ENCODE measurements at places on chromosomes 6 and 20.

DNA sequence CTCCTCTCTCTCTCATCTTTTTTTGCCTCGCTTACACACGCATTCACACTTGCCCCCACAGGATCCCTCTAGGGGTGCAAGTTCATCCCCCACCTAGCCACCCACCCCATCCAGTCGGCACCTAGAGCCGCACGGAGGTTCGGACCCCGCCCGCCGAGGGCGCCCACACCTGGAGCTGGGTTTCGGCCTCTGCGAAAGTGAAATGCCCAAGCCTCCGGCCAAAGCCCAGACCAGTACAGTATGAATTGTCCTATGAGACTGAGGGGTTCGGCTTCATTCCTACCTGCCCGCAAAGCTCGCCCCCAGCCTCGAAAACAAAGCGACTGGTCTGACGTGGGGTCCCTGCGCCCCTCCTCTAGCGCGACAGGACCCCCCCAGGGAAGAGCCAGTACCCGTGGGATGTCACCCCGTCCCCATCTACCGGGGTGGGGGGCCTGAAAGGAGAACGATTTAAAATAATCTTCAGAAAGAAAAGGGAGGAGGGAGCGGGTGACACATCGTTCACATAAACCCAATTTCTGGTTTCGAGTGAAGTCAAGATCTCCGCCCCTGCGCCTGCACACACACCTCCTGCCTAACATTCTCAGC, 1.5 kb downstream of the TFAP2A start:
- DNase-seq, result no peak

- DNase-seq, result no peak
Observed at GRCh38 chr20:54029643-54030042, 40.8 kb downstream of the BCAS1 start.

DNA sequence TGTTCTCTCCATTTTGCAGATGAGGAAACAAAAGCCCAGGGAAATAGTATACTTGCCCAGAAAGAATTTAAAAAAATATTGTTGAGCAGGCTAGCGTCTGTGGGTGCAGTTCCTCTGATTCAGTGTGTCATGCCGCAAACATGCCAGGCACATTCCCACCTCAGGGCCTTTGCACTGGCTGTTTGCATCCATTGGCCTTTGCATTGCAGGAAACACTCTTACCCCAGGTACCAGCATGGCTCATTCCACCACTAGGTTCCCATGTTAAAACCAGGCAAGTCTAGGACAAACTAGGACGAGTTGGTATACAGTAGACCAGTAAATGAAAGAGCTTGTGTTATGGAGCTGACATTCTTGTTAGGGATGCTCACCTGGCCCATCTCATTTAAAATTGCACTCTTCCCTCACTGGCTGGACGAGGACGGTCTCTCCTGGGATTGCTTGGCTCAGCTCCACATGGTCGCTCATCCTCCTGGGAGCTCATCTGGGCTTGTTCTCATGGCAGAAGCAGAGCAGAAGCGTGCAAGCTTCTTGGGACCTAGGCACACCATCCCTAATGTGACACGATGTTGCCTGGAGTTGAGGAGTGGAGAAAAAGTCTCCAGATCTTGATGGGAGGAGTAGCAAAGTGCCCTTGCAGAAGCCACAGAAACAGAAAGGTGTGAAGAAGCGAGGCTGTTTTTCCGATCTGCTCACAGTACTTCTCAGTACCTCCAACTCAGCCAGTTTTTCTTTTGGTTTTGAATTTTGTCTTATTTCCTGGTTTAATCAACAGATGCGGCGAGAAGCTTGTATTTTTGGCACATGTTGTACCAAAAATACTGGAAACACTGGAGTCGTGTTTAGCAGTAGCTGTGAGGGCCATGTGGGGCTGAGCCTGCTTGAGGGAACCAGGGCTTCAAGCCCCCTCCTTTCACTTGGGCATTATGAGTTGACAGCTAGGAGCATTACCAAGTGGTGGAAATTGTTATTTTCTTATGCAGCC, 13.9 kb downstream of the ZNF831 start:
- no peak for DNase-seq

DNA sequence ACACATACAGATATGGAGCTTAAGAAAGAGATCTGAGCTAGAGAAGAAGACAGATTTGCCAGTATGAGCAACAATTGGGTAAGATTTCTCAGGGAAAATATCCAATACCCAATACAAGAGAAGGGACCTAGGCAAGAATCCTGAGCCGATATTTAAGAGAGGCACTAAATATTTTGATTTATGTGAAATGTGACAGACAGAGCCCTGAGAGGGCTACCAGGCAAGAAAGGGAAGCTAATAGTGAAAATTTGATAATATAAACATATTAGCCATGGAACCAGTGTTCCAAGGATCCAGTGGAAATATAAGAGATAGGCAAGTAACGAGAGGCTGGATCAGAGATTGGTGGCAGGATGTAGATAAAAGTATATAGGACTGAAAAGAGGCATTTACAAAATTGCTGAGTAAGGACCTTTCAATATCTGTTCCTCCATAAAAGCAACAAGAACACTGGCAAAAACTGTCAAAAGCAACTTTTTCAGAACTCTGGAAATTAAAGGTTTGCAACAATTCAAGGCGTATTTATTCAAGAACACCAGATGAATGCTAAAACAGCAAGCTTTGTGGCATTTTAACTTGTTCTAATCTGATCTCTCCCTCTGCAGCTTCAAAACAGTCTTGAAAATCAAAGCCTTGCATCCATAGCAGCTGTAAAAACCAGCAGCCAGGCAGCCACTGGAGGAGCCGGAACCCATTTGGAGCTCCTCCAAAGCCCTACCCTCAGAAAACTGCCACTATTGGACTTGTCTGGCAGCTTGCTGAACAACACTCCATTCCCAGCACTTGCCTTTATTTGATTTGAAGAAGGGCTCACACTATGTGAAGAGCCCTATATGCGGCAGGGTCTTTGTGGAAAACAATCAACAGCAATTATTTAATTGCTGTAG, 58.8 kb downstream of the REV3L start:
- no peak for DNase-seq

- DNase-seq, result no peak
Observed at GRCh38 chr6:106199998-106200397, 113.9 kb downstream of the PRDM1 start.

DNA sequence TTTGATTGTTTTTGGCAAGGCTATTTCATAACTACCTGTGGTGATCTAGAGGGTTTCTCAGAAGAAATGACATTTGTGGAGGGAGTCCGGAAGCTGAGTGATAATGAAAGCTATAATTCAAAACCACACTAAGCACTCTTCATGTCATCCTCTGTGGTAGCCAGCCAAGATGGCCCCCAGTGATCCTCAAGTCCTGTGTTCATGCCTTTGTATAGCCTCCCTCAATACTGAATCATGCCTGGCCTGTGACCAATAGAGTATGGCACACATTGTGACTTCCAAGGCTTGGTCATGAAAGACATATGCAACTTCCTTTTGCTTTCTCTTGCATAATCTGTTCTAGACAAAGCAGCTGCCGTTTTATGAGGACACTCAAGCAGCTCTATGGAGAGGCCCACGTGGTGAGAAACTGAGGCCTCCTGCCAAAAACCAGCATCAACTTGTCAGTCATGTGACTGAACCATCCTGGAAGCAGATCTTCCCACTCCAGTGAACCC, 12.8 kb upstream of the DNAAF9 start:
- DNase-seq, result no peak

- DNase-seq, result no peak
Observed at GRCh38 chr6:129992881-129993280, 25.5 kb upstream of the L3MBTL3 start.

DNA sequence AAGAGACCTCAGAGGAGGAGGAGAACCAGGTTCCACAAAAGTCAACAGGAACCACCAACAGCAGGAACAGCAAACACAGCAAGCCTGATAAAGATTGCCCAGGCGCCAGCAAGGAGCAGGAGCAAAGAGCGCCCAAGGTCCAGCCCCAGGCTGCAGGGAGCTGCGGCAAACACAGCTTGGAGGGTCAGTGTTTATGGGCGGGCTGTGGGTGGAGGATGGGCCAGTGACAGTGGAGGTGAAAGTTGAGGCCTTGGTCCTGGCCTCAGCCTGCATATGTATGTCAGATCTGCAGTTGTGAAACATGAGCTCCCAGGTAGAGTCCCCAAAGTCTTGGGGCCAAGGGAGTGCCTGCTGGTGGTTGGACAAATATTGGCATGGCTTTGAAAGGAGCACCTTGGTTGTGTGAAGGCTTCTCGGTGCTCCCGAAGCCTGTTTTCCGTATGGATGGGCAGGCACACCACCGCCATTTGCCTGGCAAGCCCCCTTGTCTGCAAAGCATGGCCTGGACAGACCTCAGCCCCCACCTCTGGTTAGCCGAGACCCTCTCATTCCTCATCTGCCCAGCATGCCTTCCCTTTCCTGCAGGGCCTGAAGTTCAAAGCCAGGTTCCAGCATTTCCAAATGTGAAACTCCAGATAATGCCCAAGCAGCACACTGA, 2.0 kb upstream of the CAPN11 start:
- peak; percentile 97 for DNase-seq

DNA sequence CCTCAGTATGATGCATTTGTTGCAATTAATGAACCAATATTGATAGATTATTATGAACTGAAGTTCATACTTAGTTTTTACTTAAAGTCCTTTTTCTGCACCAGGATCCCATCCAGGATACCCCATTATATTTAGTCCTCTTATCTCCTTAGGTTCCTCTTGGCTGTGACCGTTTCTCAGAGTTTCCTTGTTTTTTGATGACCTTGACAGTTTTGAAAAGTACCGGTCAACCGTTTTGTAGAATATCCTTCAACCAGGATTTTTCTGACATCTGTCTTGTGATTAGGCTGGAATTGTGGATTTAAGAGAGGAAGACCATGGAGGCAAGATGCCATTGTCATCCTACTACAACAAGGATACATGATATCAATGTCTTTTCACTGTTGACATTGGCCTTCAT, 98.0 kb upstream of the F13A1 start:
- no peak for DNase-seq

DNA sequence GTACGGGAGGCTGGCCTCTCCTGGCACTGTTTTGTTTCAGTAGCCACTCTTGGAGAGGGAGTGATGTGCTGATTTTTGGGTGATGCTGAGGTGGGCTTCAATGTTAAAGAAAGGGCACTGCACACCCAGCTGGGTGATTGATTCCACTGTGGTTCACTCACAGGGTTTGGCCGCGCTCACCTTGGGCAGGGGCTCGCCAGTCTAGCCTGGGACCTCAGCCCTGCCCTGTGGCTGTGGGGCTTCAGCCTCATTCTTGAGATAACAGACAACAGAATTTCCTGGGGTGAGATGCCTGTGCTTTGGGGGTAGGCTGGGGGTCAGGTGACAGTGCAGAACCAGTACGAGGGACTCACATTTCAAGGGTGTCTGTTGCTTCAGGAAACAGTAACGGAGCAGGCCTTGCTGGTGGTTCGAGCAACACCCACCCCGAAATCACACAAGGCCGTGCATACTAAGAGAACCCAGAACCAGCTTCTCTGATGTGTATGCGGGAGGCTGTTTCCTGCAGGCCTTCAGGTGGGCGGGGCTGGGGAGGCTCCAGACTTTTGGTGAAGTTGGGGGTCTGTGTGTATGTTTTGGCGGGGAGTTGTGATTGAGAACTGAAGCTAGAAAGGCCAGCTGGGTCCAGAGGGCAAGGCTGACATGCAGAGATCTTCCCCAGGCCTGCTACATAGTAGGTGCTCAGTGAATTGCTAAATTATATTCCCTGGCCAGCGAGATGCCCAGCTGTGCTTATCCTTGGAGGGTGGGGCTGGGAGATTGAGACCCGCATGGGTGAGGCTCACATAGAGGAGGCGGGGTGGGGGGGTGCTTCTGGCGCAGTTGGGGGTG, 154.2 kb upstream of the RNF24 start:
- DNase-seq, result no peak

GRCh38 chr6:29564875-29565274, 5.3 kb upstream of the UBD start:
- DNase-seq, result no peak

GRCh38 chr20:7712661-7713060, 227.6 kb downstream of the HAO1 start:
- DNase-seq, result no peak

DNA sequence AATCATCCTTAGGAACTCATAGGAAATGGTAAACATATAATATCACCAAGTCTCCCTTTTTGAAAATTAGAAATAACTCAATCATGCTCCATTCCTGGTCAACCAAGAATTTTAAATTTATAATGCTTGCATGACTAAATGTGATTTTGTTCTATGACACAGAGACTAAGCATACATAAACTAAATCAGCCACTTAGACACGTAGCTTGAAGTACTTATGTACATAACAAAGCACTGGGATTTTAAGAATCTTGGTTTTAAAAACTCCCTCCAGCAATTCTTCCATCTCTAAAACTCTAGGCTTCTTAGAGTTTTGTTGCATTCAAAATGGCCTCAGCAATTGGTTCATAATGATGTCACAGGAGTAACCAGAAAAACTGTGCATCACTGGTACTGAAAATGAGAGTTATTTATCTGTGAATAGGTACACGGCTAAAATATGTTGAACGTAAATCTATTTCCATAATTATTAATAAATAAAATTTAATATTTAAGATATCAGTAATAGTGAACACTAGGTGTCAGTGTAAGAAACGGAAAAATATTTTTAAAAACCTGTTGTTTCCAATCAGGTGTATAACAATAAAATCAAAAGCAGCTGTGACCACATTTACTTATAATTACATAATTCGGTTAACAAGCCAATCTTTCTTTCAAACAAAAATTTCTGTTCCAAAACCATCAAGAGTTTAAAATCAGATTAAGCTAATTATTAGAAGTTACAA, 241.6 kb upstream of the RUNX2 start:
- no peak for DNase-seq

- DNase-seq, result no peak
Observed at GRCh38 chr6:148239801-148240460, 102.7 kb upstream of the SASH1 start.

DNA sequence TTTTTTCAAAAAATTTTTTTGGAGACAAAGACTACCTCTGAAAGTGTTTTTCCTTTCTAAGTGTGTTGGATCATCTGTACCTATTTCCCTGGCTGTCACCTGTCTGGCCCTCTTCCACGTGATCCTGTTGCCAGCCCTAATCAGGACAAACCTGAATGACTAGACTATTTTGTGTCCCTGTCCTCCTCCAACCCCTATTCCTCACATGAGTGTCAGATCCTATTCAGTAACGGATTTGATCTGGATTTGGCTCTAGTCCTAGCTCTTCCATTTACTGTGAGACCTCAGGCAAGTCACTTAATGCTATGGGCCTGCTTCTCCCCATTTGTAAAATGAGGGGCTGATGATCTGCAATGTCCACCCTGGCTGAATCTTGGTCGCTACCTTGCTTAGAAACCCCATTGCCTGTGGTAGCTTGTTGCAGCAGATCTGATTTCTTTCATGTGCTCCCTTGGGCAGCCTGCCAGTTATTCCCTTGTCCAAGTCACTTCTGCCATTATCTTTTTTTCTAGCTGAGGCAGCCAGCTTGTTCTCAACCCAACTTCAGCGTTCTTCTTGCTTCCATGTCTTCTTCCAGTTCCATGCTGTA, 4.8 kb downstream of the PHF20 start:
- DNase-seq, result no peak

DNA sequence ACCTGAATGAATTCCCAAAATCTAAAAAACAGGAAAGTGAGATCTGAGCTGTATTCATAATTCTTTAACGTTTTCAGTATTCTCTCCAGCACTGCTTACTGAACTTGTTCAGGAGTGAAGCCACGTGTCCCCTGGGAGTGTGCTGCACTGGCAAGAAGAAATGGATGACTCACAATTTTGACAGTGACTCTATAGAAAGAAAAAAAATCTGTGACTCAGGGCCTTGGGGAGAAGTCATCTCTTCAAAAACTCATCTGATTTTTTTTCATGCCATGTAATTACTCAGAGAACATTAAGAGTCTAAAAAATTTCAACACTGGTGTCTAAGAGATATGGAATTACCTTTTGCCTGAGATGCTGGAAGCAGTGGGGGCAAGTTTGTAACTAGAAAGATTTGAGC, 39.7 kb downstream of the ANKEF1 start:
- DNase-seq, result peak; percentile 38

- DNase-seq, result no peak
Observed at GRCh38 chr6:154070657-154071056, 31.6 kb downstream of the OPRM1 start.
